ENCODE measurements at places on chromosomes 4 and X.

DNA sequence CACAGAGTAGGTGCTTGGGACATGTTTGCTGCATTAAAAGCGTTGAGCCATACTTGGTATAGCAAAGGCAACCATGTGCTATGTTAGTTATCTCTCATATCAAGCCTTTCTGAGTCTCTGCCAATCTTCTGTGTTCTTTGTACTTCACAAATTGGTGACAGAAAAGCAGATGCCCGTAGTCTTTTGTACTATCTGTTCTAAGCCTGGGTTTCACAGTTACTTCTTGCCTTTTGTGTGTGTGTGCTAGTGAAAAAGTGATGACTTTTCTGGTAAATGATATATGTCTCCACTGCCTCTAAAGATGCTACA, 16.1 kb upstream of the KLHL2 start:
- no peak for DNase-seq

- peak; percentile 75 for DNase-seq
Measured at GRCh38 chrX:30875957-30876356, 13.1 kb downstream of the TAB3 start.

DNA sequence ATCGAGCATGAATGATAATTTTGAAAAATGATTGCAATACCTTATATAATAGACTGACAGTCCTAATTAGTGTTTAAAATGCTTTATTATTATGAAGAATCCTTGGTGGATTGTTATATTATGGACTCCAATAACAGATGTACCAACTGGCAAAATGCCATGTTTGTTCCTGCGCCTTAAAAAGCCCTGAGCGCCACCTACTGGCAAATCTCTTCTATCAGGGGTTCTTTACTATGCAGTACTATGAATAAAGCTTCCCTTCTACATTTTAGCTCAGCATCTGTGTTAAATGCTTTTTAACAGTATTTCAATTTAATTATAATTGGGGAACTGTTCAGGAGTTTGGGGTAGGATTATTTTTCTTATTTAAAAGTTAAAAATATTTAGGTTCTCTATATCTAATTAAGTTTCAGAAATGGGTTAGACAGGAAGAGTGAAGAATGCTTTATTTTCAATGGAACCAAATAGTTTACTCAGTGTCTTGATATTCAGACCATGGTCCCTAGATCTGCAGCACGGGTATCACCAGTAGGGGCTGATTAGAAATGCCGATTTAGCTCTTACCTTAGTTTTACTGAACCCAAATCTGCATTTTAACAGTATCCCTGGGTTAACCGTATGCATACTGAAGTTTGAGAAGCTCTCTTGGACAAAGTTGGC, 20.0 kb downstream of the CFAP97 start:
- DNase-seq: peak; percentile 75

DNA sequence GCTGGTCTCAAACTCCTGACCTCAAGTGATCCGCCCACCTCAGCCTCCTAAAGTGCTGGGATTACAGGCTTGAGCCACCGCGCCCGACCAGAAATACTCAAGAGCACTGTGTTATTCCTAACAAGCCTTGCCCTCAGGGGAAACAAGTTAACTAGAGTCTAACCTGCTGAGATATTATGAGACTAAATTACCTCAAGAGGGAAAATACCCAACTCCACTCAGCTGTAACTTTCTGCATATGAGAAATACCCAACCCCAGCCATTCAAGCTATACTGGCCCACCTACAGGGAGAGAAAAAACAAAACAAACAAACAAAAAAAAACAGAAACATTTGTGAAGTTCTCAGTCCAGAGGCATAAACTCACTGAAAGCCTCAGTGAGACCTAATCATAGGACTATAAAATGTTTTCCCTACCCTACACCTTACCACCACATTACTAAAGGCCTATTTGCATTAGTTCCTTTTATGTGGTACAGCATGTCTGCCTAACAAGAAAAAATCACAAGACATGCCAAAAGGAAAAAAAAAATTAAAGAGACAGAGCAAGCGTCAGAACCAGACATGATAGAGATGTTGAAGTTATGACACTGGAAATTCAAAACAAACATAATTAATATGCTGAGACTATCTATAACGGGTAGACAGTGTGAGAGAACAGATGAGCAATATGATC, 876.0 kb downstream of the FSTL5 start:
- no peak for DNase-seq

DNA sequence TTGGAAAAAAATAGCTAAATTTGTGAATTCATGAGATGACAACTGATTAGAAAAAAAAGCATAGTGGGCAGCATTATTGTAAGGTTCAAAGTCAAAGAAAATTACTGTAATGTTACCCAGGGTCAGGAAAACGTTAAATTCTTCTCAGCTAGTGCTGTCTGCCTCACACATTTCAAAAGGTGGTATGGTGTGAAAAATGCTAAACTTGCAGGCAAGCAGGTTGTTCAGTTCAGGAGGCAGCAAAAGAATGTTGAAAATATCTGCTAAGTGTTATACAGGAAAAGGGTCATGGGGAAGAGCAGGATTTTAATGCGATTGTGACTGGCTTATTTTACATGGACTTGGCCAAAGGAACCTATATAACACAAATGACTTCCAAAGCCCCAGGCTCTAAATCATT, 232.5 kb upstream of the NDST3 start:
- DNase-seq: no peak

GRCh38 chrX:135114392-135114791, 5.9 kb downstream of the ETDB start:
- DNase-seq: no peak

- DNase-seq: no peak
Measured at GRCh38 chr4:121885115-121885514, 14.8 kb upstream of the BBS7 start.
